BE2C (cell line): ENCODE measurements at places on chromosomes 11 and 22.

DNA sequence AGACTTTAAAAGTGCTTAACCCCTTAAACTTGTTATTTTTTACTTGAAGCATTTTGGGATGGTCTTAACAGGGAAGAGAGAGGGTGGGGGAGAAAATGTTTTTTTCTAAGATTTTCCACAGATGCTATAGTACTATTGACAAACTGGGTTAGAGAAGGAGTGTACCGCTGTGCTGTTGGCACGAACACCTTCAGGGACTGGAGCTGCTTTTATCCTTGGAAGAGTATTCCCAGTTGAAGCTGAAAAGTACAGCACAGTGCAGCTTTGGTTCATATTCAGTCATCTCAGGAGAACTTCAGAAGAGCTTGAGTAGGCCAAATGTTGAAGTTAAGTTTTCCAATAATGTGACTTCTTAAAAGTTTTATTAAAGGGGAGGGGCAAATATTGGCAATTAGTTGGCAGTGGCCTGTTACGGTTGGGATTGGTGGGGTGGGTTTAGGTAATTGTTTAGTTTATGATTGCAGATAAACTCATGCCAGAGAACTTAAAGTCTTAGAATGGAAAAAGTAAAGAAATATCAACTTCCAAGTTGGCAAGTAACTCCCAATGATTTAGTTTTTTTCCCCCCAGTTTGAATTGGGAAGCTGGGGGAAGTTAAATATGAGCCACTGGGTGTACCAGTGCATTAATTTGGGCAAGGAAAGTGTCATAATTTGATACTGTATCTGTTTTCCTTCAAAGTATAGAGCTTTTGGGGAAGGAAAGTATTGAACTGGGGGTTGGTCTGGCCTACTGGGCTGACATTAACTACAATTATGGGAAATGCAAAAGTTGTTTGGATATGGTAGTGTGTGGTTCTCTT lies 2.8 kb downstream of the MALAT1 start:
- no peak for DNase-seq

- DNase-seq = no peak
Observed at GRCh38 chr22:27159716-27160295, 502.4 kb downstream of the MIAT start.

DNA sequence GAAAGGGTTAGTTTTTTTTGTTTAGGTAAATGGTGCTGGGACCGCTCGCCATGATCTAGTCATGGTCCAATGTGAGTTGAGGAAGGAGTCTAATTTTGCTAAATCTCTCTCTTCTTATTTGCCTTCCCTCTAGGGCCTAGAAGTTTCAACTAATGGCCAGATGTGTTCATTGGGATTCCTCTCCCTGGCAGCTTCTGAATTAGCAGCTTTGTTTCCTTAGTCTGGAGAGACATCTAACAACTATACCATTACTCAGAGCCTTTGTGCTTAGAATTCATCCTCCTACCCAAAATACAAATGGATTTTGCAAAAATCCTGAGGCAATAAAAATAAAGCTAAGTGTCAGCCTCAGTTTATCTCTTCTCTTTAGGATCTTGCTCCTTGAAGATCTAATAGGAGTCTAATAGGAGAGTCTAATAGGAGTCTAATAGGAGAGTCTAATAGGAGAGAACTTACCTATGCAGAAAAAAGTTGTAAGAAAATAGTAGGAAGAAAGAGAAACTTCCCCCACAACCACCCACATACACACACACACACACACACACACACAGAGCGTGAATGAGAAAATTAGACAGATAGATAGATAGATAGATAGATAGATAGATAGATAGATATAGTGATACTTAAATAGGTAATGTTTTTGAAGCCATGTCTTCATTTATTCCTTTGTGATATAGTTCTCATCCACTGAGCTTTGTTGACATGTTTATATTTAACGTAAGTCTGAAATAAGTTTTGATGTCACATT lies 980.5 kb upstream of the CNTN5 start:
- DNase-seq = no peak

GRCh38 chr11:114228435-114229411 lies 67.5 kb upstream of the NNMT start:
- peak; percentile 31 for DNase-seq

DNA sequence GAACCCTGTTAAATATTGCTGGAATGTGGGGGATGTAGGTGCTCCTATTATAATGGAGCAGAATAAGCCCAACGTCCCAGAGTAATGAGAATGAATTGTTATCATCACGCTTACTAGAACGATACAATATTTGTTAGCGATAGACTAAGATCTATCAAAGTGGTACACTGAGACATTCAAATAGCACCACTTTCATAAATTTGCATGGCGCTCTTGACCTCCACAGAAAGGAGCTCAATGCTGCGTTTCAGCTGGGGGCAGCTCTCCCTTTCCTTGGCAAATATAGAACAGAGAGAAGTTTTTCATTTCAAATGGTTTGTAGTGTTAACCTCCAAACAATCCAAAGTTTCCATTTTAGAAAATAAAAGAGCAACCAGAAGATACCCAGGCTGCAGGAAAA lies 38.2 kb upstream of the BLID start:
- DNase-seq = no peak

DNA sequence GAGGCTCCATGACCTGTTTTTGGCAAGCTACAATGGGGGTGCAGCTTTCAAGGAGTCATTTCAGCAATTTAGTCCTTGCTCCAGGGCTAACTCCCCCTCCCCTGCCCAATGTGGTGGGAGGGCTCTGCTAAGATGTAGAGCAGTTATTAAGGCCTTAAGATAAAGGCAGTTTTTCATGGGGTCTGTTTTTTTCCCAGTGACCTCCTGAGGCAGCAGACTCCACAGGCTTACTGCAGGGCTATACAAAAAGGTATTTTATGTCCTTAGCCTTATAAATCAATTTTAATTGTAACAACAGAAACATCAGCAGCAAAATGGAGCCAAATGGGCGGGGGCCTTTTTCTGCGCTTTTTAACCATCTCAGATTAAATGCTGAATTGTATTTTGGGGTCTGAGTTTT lies 192.3 kb downstream of the KIRREL3 start:
- DNase-seq = no peak

DNA sequence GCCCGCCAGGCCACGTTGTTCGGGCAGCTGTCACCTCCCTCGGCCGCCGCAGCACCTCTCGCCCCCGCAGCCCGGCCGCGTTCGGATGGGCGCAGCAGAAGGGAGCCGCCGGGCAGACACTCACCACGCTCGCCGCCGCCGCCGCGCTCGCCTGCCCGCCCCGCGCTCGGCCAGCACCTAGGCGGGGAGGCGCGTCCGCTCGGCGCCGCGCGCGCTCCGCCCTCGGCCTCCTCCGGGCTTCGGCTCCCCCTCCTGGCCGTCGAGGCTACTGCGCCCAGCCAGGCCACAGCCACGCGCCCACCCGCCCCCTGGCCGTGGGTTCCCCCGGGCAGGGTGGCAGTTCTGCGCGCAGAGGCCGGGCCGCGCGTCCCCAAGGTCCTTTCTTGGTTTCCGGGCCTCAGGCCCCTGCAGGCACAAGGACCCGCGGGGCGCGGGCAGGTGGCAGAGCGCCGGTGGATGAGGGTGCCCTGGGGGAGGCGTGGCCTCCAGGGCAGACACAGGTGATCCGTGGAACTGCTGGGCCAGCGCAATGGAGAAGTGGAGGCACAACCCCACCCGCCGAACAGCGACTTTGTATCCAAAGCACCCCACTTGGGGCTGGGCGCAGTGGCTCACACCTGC lies at the start of gene SLC25A22:
TSS of gene SLC25A22 (minus strand) at position 189 of the 621 bp plus-strand sequence. CDS start 3,275 bp downstream, outside the sequence.
- DNase-seq = peak; percentile 83

DNA sequence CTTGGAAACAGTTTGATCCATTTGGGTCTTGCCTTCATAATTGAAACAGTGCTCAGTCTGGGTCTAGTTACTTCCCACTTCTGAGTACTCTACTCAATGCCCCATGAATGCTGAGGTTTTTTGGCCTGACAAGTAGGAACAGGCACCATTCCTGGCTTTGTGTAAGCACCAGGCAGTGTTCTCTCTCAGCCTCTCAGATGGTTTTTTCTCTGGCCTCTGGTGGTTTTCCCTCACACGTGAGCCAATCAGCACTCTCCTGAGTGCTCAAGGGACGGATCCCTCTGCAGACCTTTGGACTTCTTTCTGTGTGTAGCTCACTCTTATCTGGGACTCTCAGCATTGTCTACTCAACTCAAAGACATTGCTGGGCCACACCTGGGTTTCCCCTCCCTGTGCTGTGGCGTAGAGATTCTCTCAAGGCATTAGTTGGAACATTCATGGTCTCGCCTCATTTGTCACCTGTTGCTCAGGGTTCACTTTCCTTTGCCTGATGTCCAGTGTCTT lies 21.3 kb downstream of the SIK2 start:
- DNase-seq = no peak

GRCh38 chr11:119381181-119381988 lies at the start of gene USP2:
Gene USP2, minus strand, starts transcription at chr11:119381690. Its CDS starts 8,210 bp downstream, at chr11:119373480.
- DNase-seq = peak; percentile 98

DNA sequence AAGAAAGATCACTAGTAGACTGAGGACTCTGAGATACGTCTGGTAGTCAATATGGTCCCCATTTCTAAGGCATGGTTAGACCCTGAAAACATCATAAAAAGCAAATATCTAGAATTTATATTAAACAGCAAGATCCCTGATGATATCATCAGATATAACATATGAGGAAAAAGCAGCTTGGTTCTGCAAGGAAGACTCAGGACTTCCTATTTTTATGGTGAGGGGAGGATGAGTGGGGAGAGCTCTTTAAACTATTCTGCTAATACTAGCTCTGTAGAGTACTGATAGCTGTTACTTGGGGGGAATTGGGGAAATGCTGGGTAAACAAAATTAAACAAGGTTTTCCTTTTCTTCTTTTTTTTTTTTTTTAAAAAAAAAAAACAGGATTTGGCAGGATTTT lies 235.8 kb downstream of the SWAP70 start:
- DNase-seq = no peak

DNA sequence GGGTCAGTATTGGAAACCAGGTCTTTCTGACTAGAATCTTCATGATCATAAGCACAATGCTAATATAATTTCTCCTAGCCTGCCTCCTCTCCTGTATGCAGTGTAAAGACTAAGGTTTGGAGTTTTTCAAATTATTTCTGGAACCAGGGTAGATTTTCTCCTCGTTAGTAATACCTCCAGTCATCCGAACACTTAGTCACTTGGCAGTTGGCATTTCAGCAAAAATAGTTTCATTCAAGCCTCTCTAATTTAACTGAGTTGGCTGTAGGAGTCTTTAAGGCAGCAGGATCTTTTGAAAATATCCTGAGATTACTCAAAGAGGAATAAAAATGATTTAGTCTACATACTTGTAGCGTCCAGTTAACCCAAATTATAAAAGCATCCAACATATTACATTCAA lies 6.3 kb downstream of the TYR start:
- no peak for DNase-seq
